ENCODE measurements at places on chromosomes 5 and 9. TPM values are rescaled to one million over a fixed set of nuclear protein-coding genes. Genes with fewer than 3 reads are reported as not detected.
A peak's percentile ranks its signal among the peaks of the same experiment; 100 is the strongest.

DNA sequence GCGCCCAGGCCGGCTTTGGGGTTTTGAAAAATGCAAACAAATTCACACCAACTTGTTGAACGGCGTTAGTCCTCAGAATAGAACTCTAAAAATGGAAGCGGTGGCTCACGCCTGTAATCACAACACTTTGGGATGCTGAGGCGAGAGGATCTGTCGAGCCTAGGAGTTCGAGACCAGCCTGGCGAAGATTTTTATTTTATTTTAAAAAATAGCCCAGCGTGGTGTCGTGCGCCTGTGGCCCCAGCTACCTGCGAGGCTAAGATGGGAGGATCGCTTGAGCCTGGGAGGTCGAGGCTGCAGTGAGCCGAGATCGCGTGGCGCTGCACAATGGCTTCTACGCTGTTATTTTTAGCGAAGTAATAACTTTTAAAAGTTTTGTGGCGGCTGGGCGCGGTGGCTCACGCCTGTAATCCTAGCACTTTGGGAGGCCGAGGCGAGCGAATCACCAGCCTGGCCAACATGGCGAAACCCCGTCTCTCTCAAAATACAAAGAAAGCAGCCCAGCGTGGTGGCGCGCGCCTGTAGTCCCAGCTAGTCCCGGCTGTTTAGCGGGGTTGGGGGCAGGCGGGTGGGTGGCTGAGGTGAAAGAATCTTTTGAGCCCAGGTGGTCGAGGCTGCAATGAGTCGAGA is 694 bp upstream of the PLIN2 start:
- DNase-seq, result peak; percentile 69

DNA sequence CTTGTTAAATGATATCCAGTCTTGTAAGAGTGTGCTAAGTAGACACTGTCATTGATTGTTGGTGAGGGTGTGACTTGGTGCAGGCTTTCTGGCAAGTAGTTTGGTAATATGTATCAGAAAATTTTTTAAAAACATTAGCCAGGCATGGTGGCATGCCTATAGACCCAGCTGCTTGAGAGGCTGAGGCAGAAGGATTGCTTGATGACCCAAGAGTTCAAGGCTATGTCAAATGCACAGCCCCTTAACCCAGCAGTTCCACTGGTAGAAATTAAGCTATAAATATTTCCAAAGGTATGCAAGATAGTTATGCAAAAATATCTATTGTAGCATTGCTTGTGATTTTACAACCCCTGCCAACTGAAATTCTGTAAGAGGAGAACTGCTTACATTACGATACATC is 24.2 kb downstream of the ZBTB43 start:
- DNase-seq, result no peak

GRCh38 chr5:39024005-39024404 is 50.2 kb downstream of the RICTOR start:
- no peak for DNase-seq

DNA sequence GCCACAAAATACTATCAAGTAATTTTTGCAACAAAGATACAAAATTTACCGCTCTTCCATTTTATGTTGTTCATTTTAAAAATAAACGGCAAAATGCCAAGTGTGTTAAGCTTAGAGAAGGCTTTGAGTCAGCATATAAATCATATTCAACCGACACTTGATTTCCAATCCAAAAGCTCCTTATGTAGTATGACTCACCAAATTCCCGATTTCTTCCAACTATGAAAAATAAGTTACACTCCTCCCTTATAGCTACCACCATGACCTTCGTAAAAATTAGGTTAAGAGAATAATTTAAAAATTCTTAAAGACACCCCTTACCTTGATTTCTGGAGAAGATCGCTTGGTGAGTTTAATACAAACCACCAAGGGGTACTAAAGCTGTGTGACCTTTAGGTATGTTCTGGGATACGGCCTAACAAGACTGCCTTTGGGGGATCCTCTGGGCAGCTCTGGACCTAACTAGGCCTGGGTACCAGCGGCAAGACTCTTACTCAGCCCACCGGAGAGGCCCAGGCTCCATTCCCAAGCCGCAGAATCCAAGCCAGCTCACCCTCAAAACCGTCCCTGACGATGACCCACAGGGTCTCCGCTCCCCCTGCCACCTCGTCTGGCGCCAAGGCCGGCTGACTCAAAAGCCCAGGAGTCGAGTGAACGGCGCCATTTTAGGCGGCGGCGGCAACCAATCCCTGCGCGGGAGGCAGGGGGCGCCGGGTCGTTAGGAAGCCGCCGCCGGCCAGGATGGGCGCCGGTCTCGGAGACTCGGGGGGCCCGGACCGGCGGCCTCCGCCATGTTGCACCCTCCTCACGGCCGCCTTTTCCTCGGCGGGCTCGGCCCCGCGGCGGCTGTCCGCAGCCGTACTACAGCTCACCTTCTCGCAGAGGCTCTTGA is 739 bp downstream of the PPP2CA start:
- DNase-seq, result peak; percentile 88

DNA sequence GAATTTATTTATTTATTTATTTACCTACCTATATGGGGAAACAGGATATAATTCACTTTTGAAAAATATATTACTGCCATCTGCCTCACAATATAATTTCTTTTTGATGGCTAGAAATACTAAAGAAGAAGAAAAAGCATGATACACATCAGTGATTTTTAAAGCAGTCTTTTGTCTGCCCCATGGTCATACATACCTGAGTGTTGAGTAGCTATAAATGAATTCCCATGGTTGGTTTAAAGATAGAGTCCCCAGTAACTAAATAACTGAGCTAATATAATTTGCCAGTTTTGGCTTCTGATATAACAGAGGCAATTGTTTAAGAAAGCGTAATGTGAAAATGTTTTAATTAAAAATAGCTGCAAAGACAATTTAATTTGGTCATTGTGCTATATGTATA is 447.8 kb downstream of the PDE4D start:
- no peak for DNase-seq

Gene LRRC70
- total RNA-seq, result 0.51 TPM

All from GM23248 (cell line).